Femur (tissue), 1 donor: ENCODE measurements at places on chromosomes 5 and 9.

GRCh38 chr9:112193572-112194288, 18.6 kb upstream of the SUSD1 start:
- no peak for DNase-seq

DNA sequence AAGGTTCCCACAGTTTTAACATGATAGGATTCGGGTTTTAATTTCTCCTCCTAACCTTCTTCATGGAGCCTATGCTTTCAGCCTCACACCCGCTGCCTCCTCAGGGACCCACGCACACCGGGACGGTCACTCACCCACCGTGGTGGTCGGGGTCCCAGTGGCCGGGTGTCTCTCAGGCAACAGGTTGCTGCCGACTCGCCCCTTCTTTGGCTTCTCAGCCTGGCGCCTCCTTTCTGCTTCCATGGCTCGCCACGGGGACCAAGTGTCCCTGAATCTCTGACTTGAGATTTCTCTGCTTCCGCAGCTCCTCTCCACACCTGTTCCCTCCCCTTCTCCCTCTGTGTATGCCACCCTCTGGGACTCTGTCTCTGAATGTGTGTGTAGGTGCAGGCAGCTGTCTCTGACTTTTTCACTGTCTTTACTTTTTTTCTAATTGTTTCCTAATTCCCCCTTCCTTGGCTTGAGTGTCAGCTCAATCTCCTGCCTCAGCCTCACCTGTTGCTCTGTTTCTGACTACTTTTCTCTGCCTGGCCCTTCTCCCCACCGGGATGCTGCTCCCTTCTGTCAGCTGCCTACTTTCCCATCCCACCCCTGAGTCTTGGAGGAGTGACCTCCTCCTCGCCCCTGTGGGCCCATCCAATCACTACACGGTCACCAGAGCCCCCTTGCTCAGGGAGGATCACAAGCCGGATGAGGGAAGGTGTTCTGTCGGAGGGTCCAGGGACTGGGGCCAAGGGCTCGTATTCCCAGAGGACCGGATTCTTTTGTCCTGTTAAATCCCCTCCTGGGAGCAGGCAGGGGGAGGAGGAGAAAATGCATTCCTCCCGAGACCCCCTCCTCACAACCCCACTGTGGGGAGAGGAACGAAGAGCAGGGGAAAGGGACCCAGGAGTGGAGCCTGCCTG, at the start of gene PROP1:
Gene PROP1 (minus strand): TSS at position 552 of the 905 bp plus-strand sequence. CDS start 309 bp downstream, at position 243.
- no peak for DNase-seq

- DNase-seq, result no peak
These were observed 680 bp downstream of the GLRA1 start for GRCh38 chr5:151923866-151924476.

GRCh38 chr5:83776437-83777031, 55.9 kb upstream of the HAPLN1 start:
- no peak for DNase-seq

DNA sequence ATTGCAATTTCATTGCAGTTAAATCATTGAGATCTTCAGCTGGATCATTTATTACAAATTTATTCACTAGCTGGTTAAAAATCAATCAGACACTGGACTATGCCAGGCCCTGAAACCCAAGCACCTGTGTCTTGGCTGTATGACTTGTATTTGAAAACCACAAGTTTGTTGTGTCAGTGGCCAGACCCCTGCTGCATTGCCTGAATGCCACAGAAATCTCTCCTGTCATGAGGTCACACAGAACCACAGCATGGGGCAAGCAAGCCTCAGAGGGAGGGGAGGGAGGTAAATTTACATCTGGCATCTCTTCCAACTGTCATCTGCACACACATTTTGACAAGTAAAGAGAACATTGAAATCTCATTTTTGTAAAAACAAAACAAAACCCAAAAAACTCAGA, 90.0 kb downstream of the ARRDC3 start:
- DNase-seq, result no peak
